ENCODE measurements at places on chromosomes 5 and 9.

GRCh38 chr9:126989847-126990842 is 75.6 kb downstream of the RALGPS1 start:
- no peak overlapping the region for H3K4me3 ChIP-seq
- peak; percentile 52 for DNase-seq
- no peaks in the 10 kb centered on the region for H3K27me3 ChIP-seq
- no peaks in the 10 kb centered on the region for H3K4me1 ChIP-seq
- H3K36me3 ChIP-seq, result no peaks in the 10 kb centered on the region

- no peak overlapping the region for H3K4me3 ChIP-seq
- no peaks in the 10 kb centered on the region for H3K27me3 ChIP-seq
- no peaks in the 10 kb centered on the region for H3K4me1 ChIP-seq
- no peak overlapping the region for H3K27ac ChIP-seq
Measured at GRCh38 chr9:115596021-115596745, 478.2 kb upstream of the TNC start.

- no peak overlapping the region for H3K4me3 ChIP-seq
- no peak overlapping the region for H3K27ac ChIP-seq
- no peaks in the 10 kb centered on the region for H3K27me3 ChIP-seq
Measured at GRCh38 chr9:16458696-16459420, 411.6 kb downstream of the BNC2 start.

DNA sequence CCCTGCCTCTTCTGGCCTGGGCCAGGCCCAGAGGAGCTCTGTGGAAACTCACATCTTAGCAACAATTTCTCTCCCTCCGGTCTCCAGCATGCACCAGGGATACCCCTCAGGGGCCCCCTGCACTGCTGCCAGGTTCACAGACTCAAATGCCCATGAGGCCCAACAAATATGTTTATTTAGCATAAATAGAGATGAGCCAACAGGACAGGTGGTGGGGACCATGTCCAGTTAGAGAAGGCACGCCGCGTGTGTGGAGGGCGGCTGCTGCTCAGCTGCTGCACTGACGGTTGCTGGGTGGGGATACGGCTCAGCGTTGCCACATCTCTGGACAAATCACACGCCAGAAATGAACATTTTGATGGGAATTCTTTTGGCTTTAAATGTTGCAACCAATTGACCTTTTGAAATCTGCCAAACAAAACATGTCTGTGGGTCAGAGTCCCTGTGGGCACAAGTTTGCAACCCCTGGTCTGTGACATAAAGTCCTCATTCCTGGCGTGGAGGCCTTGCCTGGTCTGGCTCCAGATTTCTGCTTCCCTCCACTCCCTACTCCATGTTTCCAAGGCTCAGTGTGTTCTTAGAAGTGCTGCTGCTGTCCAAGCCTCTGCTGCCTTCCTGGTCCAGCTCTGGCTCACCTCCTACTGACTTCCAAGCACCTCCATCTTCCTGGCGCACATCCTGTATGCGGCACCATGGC is 88.9 kb downstream of the AMBP start:
- no peak for DNase-seq
- no peak overlapping the region for H3K27ac ChIP-seq

DNA sequence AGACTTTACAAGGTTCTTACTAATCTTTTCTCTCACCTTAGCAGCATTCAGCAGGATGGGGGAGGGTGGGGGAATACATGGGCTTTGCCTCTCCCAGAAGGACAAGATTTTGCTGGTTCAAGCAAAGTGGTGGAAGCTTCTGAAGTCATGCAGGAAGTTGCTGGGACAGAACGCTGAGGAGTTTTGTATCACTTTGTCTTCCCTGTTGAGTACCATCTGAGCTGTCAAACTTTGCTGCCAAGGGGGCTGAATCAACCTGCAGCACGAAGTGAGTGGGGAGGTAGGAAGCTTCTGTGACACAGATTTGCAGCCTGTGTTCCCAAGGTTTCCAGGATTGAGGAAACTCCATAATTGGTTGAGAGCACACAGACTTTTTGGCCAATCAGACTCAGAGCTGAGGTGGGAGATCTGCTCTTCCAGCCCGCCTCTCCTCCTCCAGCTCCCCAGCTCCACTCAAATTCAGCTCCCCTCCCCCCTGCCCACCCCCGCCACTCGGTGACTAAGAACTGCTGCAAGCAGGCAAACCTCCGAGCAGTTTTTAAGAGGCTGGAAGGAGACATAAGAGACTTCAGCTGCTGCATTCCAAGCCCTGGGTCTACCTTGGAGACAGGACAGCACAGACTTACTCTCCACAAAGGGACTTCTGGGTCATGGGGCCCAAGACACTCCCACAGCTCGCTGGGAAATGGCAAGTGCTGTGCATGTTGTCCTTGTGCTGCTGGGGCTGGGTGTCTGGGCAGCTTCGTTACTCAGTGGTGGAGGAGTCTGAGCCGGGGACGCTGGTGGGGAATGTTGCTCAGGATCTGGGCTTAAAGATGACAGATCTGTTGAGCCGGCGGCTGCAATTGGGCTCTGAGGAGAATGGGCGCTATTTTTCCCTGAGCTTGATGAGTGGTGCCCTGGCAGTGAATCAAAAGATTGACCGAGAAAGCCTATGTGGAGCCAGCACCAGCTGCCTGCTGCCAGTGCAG is at the start of gene PCDHGC5:
TSS of gene PCDHGC5 (plus strand) at position 491 of the 971 bp plus-strand sequence. CDS start at position 651, 160 bp downstream.
- H3K27ac ChIP-seq, result peak within 1 kb of the TSS; percentile 32
- H3K27me3 ChIP-seq, result no peaks in the 10 kb centered on the region
- H3K4me1 ChIP-seq, result no peaks in the 10 kb centered on the region
- H3K4me3 ChIP-seq, result no peak within 1 kb of the TSS

GRCh38 chr5:138372225-138372624 is 19.7 kb downstream of the KDM3B start:
- no peaks in the 10 kb centered on the region for H3K27me3 ChIP-seq
- no peak for DNase-seq
- H3K36me3 ChIP-seq, result no peaks in the 10 kb centered on the region
- no peaks in the 10 kb centered on the region for H3K4me1 ChIP-seq

Data from breast epithelium (tissue), 4 donors.